ENCODE measurements at places on chromosomes 6 and 20.

GRCh38 chr20:61938839-61939690, 126.6 kb downstream of the TAF4 start:
- DNase-seq, result no peak

DNA sequence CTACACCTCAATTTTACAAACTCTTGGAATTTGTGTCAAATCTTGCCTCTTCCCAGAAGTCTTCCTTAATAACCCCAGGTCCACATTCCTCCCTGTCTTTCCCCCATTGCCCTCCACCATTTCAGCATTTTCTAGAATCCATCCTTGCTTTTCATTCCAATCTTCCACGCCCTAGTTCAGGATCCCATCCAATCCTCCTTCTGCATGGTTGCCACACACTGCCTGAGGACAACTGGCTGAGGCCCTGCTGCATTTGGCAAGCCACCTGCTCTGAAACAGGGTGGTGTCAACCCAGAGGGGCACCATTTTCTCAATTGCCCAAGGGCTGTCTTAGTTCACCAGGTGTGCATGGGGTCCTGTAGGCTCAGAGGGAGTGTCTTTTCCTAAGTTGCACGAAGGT, 37.9 kb upstream of the RFPL4B start:
- no peak for DNase-seq

DNA sequence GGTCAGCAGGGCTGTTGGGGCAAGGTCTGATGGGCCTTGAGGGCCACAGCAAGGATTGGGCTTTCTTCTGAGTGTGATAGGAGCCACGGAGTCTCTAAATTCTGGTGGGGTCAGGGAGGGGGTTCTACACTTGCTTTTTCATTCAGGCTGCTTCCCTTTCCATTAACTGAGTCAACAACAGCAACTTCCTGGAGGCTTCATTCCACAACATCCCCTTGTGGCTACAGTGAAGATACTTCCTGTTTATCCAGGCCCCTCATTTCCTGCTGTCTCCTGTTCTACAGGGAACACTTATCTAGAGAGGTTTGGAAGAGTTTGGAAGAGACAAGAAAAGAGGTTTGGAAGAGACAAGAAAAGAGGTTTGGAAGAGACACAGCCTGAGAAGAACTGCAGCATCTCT, 144.8 kb upstream of the ENPP5 start:
- no peak for DNase-seq

- peak; percentile 41 for DNase-seq
Measured at GRCh38 chr20:9912858-9913434, 74.1 kb upstream of the PAK5 start.

DNA sequence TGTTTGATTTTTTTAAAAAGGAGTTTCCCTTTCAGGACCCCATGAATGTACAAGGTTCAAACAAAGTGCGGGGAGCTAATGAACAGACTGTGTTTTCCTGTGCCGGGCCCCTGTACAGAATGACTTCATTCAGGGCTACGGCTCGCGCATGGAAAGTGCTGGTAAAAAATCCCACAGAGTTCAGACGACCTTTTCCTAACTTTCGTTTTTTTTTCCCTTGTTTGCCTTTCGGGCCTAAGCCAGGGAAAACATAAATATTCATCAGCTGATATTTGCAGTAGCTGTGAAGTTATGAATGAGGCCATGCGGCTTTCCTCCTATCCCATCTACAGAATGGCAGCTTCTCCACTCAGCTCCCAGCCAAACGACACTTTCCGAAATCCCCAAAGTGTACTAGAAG, 74.0 kb downstream of the HAO1 start:
- DNase-seq, result peak; percentile 84

GRCh38 chr6:116858060-116858459, 19.0 kb upstream of the RFX6 start:
- DNase-seq, result no peak

DNA sequence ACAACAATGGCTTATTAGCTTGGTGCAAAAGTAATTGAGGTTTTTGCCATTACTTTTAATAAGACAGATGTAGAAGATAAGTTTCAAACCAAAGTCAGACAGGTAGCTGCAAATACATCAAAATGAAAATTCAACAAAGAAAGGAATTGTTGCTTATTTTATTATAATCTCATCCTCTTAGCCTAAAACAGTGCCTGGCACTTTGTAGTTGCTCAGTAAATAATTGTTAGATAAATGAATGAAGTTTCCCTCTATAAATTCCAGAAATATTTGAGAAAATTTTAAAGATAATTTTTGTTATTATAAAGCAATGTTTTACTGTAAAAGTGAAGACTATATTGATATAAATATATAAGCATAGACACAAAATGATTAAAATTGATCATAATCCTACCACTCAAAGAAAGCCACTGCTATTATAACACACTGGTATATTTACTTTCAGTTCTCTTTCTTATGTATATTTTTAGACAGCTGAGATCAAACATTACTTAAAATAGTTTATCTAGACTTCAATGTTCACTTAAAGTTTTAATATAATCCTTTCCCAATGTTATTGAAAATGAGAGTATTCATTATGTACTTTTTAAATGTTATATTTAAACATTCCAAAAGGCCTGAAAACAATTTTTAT, 42.5 kb downstream of the SESN1 start:
- DNase-seq, result no peak

GRCh38 chr6:169252505-169253189, 999 bp downstream of the THBS2 start:
- DNase-seq, result peak; percentile 69

GRCh38 chr6:21595285-21596144, 2.0 kb downstream of the SOX4 start:
- DNase-seq, result peak; percentile 56

DNA sequence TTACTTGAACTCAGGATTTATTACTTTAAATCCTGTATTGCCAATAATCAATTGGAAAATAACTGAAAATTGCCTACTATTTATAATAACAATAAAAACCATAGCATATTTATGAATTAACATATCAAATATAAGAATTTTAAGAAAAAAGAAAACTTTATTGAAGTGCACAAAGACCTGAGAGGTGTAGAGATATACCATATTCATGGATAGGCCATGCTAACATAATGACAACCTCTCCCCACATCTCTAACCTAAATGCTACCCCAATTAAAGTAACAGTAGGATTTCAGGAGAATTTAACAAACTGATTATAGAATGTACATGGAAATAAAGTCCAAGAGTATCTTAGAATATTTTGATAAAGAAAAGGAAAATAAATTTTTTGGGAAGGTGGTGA, 5.1 kb upstream of the HLA-DMB start:
- no peak for DNase-seq

DNA sequence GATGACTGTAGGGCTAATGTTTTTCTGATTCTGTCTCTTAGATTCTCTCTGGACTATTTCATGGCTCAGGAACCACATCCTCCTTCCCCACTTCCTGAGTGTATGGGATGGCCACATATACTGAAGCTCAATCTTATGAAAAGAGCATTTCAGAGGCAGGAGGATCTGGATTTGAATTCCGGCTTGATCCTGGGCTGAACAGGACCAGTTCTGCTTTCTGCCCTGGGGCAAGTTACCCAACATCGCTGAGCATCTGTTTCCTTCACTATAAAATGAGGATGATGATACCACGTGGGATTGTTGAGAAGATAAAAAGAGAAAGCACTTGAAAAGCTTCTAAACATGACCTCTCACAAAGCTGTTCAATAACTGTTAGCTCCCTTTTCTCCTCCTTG, 168.4 kb upstream of the TNFAIP3 start:
- DNase-seq, result peak; percentile 75

DNA sequence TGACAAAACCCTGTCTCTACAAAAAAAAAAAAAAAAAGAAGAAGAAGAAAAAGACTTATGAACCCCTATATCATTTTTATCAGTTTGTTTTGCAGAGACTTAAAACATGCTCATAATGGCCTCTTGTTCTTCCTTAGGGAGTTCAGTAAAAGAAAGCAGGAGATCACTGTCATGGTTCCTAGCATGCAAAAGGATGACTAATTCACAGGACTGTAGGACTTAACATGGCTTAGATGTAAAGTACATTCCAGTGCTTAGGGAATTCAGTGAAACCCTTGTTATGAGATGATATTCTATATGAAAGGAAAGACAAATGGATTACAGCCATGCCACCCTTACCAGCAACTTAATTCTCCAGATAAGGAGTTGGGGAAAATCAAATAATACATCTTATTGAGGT, 29.5 kb downstream of the EEF1A1 start:
- no peak for DNase-seq

DNA sequence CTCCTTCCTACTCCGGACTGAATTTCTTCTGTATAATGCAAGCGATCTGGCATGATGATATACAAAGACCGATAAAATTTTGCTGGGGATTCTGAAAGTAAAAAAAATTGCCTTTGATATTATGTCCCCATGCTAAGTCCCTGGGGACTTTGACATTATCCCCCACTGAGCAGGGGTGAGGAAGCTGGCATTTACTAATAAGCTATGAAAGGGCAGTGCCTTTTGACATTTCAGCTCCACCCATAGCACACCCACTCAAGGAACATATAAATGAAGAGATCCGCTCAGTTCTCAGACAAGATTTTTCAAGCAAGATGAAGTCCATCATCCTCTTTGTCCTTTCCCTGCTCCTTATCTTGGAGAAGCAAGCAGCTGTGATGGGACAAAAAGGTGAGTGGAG, at the start of gene SEMG2:
SEMG2 (plus strand) TSS at position 298 of the 400 bp plus-strand sequence; CDS start at position 315, 17 bp downstream.
- no peak for DNase-seq

DNA sequence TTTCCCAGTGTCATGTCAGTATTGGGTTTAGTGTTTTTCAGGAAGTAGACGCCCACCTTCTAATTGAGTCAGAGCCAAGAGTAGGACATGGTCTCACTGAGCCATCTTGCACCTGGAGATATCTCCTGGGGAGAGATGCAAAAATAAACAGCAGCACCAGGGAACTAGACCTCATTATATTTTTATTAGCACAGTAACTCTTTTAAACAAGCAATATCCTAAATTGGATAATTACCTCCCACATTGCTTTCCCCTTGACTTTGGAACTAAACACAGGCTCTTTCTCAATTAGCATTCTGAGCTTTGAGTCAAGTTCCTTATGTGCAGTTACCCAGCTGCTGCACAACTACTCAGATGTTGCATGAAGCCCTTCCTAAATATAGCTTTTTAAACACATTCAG, 175.4 kb downstream of the IBTK start:
- peak; percentile 76 for DNase-seq

GRCh38 chr6:33318426-33319073, 1.0 kb upstream of the ZBTB22 start:
- DNase-seq, result peak; percentile 17

Measured in muscle of leg (tissue), 16 donors.